ENCODE measurements at places on chromosomes 6 and 20. TPM values are rescaled to one million over a fixed set of nuclear protein-coding genes. Genes with fewer than 3 reads are reported as not detected.

CLIC5 gene
- total RNA-seq = not detected

PNPLA1 gene
- 0.36 TPM for total RNA-seq

CDK5RAP1 gene
- 29.4 TPM for total RNA-seq

PROKR2 gene
- not detected for total RNA-seq

RIPPLY2 gene
- total RNA-seq = not detected

BPIFB2 gene
- total RNA-seq = not detected

NKAPL gene
- total RNA-seq = 1.9 TPM

KIAA1586 gene
- total RNA-seq = 6.2 TPM

RFX6 gene
- not detected for total RNA-seq

NRSN1 gene
- total RNA-seq = not detected

BCAS4 gene
- 13.2 TPM for total RNA-seq

TEAD3 gene
- total RNA-seq = 6.5 TPM

KHDC1L gene
- total RNA-seq = not detected

PSORS1C1 gene
- 6.0 TPM for total RNA-seq

CLPSL1 gene
- not detected for total RNA-seq

BICRAL gene
- total RNA-seq = 7.5 TPM

C20orf204 gene
- 0.34 TPM for total RNA-seq

KIAA1755 gene
- total RNA-seq = not detected

COL21A1 gene
- total RNA-seq = 9.9 TPM

SERPINB6 gene
- 30.4 TPM for total RNA-seq

SEMG1 gene
- not detected for total RNA-seq

CGA gene
- not detected for total RNA-seq

BTN3A1 gene
- 4.1 TPM for total RNA-seq

OPRL1 gene
- total RNA-seq = 0.34 TPM

OPRM1 gene
- not detected for total RNA-seq

MYCT1 gene
- total RNA-seq = under 0.01 TPM

RAB44 gene
- under 0.01 TPM for total RNA-seq

GCLC gene
- total RNA-seq = 152 TPM

CALHM6 gene
- total RNA-seq = 0.68 TPM

C6orf141 gene
- total RNA-seq = 22.6 TPM

RBM24 gene
- 0.93 TPM for total RNA-seq

ZHX3 gene
- 5.8 TPM for total RNA-seq

CENPW gene
- total RNA-seq = 1.4 TPM

PRND gene
- total RNA-seq = under 0.01 TPM

TFAP2A gene
- total RNA-seq = 23.2 TPM
